ENCODE measurements at places on chromosomes 4 and X.

DNA sequence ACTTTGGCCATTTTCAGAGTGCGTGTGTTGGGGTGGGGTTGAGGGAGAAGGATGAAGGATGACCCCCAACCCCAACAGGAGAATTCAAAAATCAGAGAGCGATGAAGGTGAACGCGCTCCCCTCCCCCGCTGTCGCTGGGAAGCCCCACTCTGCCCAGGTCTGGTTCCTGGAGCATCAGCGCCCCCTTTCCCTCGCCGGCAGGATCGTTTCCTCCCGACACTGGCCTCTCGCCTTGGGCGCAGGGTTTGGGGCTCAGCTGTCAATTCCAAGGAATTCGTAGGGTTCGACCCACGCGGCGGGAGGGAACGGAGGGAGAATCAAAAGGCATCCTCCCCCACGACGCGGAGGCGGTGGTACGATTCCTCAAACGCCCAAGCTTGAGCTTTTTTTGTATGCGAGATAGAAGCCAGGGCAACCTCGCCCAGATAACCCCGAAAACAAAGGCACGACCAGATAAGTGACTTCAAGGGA is 1.0 kb upstream of the PDGFRA start:
- no peak for DNase-seq

GRCh38 chrX:73822775-73823174 is 259.8 kb downstream of the CHIC1 start:
- DNase-seq = no peak

DNA sequence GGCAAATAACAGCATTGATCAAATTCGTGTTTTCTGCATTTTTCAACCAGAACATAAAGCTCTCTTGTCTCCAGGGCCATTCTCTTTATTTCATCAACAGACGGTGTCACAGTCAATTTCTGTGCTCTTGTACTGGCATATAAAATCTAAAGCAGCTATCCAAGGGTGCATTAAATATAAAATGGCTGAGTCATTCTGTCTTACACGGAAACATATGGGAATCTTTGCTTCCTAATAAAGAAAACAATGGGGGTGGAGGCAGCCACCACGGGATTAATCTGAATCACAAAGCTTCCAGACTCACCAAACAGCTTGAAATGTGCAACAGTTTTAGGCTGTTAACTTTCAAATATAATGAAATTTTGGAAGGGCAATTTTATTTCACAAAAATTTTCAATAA is 132.6 kb downstream of the IL15 start:
- DNase-seq = no peak

GRCh38 chrX:154398668-154399526 is 720 bp downstream of the RPL10 start:
- DNase-seq = peak; percentile 46

DNA sequence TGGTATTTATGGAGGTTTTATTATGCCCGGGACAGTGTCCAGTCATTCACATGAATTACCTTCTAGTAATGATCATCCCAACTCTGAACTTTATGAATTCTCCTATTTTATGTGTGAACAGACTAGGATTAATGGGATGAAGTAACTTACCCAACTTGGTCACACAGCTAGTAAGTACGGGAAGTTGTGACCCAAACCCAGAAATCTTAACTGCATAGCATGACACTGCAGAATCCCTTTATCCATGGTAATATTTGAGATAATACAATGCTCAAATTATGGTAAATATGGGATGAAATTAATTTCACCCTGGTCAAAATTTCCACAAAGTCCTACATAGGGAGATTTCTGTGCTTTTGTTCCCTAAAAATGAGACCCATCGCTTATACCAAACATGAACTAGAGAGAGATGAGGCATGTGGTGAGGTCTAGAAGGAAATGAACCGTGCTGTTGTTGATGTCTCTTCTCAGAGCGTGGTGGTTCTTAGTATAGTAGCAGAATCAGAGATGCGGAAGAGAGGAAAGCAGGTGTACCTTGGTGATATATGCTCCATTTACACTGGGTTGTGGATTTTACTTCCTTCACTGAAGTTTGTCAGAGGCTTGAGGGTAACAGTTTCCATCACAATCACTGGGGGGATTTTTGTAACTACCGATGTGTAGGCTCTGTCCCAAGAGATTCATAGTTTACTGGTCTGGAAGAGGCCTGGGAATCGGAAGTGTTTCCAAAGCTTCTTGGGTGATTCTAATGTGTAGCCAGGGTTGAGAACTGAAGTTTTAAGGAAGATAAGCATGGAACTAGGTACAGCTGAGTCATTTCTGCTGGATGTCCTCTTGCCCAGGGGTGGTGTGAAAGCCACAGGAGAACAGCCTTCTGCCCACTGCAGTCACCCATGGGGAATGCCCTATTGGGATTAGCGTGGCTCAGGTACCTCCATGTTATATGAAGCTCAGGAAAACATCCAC is 30.2 kb upstream of the FAM9C start:
- DNase-seq = no peak

GRCh38 chr4:7628432-7628831 is 193.7 kb upstream of the PSAPL1 start:
- no peak for DNase-seq
